CD8-positive, alpha-beta T cell (primary cell): ENCODE measurements at places on chromosomes 7 and 10. TPM values are rescaled to one million over a fixed set of nuclear protein-coding genes. Genes with fewer than 3 reads are reported as not detected.

The TACC2 gene
- not detected for total RNA-seq

DNA sequence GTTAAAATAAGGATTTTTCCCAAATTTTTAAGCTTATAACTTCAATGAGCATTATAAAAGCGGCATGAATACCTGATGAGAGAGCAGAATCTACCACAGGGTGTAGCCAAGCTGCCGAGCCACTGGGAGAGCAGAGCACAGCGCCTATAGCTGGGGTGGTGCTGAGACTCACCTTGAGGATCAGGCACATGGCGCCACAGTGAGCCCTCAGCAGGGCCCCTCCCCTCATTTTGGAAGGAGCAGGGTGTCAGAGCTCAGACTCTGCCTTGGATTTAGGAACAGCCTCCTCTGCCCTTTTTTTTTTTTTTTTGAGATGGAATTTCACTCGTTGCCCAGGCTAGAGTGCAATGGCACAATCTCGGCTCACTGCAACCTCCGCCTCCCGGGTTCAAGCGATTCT is 118.6 kb downstream of the SRPK2 start:
- DNase-seq = peak; percentile 17

The GLI3 gene
- not detected for total RNA-seq

DNA sequence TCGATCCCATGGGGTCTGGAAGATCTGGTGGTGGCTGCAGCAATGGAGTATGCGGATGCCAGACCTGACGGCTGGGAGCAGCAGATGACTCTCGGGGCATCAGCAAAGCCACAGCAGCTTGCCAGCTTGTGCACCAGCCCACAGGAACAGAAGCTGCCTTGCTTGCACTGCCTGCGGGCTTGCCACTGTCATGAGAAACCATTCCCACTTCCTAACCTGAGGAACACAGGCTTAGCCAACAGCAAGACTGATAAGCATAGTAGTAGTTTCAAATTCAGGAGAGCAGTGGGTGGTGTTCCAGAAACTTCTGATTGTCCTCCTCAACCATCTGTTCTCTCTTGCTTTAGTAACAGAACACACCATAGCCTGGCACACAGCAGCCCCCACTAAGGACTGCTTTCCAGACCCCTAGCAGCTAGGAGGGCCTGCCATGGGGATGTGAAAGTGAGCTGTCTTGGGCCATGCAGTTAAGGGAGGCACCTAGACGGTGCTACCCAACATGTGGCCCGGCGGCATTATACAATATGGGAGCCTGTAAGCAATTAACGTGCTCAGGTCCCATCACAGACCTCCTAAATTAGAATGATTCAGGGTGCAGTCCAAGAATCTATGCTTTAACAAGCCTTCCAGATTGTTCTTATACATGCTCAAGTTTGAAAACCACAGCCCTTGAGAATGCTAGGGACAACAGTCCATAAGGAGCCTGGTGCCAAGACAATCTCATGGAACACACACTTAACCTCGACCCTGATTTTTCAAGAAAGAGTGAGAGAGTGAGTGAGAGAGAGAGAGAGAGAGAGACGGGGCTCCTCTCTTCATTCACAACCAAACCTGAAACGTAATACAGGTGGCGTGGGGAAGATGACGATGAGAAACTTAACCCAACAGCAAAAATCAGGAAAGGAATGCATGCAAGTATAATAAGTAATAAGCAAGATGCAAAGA is 7.1 kb downstream of the ANXA11 start:
- no peak for DNase-seq

The DDC gene
- total RNA-seq = not detected

DNA sequence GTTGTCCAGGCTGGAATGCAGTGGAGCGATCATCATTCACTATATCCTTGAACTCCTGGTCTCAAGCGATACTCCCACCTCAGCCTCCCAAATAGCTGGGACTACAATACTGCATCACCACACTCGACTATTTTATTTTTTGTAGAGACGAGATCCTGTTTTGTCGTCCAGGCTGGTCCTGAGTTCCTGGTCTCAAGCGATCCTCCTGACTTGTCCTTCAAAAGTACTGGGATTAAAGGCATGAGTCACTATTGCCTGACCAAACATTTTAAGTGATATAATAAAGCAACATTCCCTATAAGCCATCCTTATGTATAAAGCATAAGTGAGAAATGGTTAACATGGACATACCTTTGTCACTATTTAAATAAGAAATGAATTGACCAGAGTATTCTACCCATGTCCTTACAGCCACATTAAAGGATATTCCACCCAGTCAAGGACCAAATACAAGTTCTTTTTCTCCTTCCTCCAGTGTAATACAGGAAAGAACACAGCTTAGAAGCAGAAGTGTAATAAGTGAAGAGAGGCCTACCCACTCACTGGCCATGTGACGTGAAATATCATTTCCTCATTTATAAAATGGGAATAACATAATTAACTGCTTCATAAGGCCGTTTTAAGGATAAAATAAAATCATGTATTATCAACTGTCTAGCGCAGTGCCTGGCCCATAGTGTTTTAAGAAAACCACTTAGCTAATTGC is 82.0 kb downstream of the DOCK4 start:
- DNase-seq = no peak

The UBTD1 gene
- total RNA-seq = 0.58 TPM

GRCh38 chr10:22853906-22854447 is 73.9 kb upstream of the ARMC3 start:
- no peak for DNase-seq

- DNase-seq = no peak
Measured at GRCh38 chr7:16609842-16610450, 35.6 kb downstream of the ANKMY2 start.

- DNase-seq = peak; percentile 2
Measured at GRCh38 chr10:13347043-13347499, 1.0 kb downstream of the SEPHS1 start.

- DNase-seq = peak; percentile 73
Measured at GRCh38 chr7:45089341-45089891, 647 bp upstream of the NACAD start.

DNA sequence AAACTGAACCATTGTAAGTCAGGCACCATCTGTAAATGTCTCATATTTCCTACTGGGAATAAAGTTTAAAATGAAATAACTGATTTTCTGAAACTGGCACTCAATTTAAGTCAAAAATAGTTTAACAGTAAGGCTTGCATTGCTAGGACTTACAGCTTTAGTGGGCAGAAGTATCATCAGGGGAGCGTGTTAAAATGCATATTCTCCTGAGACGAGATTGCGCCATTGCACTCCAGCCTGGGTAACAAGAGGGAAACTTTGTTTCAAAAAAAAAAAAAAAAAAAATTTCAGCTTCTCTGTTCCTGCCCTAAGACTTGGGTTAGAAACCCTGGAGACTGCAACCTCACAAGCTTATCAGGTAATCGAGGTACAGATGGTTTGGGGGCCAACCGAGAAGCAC is 65.4 kb downstream of the UBE3C start:
- DNase-seq = no peak

The MLXIPL gene
- not detected for total RNA-seq

GRCh38 chr10:14758994-14759664 is 15.6 kb downstream of the FAM107B start:
- DNase-seq = peak; percentile 20

DNA sequence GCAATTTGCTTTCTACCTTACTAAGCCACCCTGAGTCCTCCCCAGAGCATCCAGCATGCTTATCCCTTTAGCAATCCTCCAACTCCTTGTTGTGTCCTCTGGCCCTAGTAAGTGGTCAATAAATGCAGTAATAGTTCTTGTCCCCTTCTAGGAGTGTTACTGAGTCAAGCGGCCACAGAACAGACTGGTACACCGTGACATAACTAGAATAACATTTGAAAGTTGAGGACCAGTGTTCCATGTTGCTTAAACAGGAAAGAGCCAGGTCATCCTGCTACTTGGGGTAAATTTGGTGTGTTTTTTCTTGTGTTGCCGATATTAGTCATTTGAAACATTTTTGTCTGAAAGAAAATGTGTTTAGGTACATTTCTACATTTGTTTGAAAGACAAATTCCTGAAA is 4.8 kb upstream of the CDK6 start:
- DNase-seq = no peak

- no peak for DNase-seq
Measured at GRCh38 chr7:11604505-11604904, 227.5 kb downstream of the THSD7A start.

- DNase-seq = no peak
Measured at GRCh38 chr10:43689007-43689491, 40.4 kb upstream of the ZNF32 start.

The FAM180A gene
- not detected for total RNA-seq

DNA sequence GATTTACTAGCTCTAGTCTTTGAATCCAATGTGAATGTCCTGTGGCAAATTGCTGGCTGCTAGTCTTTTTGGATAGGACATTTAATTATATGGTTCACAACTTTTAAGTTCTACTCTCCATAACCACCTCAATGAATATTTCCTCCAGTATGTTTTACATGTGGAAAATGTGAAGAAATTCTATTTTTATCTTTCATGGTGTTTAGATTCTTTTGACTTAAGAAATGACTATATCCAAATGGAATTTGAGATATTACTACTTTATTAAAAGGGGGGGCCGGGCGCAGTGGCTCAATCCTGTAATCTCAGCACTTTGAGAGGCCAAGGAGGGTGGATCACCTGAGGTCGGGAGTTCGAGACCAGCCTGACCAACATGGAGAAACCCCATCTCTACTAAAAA is 202.0 kb downstream of the ARL4A start:
- no peak for DNase-seq

- DNase-seq = no peak
Measured at GRCh38 chr10:87846023-87846422, 17.3 kb downstream of the KLLN start.

The MBLAC1 gene
- 4.6 TPM for total RNA-seq

DNA sequence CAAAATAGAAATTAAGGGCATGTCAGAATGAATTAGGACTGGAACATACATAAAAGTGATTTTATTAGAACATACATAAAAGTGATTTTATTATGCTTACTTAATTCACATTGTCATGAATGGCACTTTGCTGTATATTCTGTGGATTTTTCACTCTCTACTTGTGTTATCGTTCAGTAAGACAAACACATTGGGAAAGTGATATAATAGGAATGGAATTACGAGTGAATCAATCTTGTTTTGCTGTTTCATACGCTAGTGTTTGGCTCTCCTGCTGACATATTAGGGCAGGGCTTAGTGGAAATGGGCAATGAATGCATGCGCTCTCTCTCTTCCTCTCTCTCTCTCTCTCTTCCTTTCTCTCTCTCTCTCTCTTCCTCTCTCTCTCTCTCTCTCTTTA is 561.1 kb downstream of the ACTR3B start:
- DNase-seq = no peak

DNA sequence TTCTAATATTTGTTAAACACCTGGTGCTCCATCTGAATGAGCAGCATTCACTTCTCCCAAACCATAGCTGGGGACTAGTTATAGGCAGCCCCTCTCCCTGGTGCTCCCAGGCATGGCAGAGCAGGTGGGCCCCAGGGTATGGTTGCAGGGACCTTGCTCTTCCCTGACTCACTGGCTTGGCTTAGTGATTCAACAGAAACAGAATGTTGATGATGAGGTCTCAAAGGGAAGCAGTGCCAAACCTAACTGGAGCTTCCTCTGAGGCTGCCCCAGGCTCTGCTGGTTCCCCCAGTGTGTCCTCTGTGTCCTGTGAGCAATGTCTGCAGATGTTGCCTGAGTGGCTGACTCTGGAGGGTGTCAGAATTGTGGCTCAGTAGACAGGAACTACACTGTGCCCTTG is 3.7 kb downstream of the GPR26 start:
- DNase-seq = no peak

The USP6NL gene
- total RNA-seq = 6.3 TPM

- DNase-seq = peak; percentile 42
Measured at GRCh38 chr10:97321032-97321803, 2.1 kb downstream of the FRAT1 start.
